ENCODE measurements at places on chromosomes 11 and 22. TPM values are rescaled to one million over a fixed set of nuclear protein-coding genes. Genes with fewer than 3 reads are reported as not detected.

The KLHL35 gene
- total RNA-seq, result 1.1 TPM

The PRR33 gene
- not detected for total RNA-seq

The DEPDC7 gene
- total RNA-seq, result 7.9 TPM

The GSTT4 gene
- not detected for total RNA-seq

The OR5P2 gene
- total RNA-seq, result not detected

The FXYD2 gene
- total RNA-seq, result 16.9 TPM

The PRODH gene
- 0.28 TPM for total RNA-seq

The MUC6 gene
- not detected for total RNA-seq

The SYT7 gene
- total RNA-seq, result 1.1 TPM

The RFPL2 gene
- total RNA-seq, result 0.30 TPM

The UBXN1 gene
- total RNA-seq, result 124 TPM

The MRGPRX4 gene
- not detected for total RNA-seq

The OR51E2 gene
- 0.14 TPM for total RNA-seq

The SCGB2A2 gene
- total RNA-seq, result not detected

The NOX4 gene
- not detected for total RNA-seq

The ADM gene
- 127 TPM for total RNA-seq

The SDHAF2 gene
- total RNA-seq, result 49.7 TPM

The MYO7A gene
- total RNA-seq, result 1.4 TPM

The HIC2 gene
- 2.8 TPM for total RNA-seq

The C11orf97 gene
- total RNA-seq, result not detected

The P2RX6 gene
- total RNA-seq, result 0.56 TPM

The MYBPC3 gene
- not detected for total RNA-seq

The EHF gene
- 0.61 TPM for total RNA-seq

The TRIM49 gene
- not detected for total RNA-seq

The LYVE1 gene
- not detected for total RNA-seq

Data from A549 treated with CpdA at 1 μM for 4 hours (cell line).